ENCODE measurements at places on chromosomes 6 and 20. TPM values are rescaled to one million over a fixed set of nuclear protein-coding genes. Genes with fewer than 3 reads are reported as not detected.

- H3K27me3 ChIP-seq = peaks cover 8% of the 10 kb centered on the region
- no peaks in the 10 kb centered on the region for H3K36me3 ChIP-seq
- no peak overlapping the region for H3K27ac ChIP-seq
- no peak for DNase-seq
Measured at GRCh38 chr20:57877995-57878394, 168.2 kb upstream of the PMEPA1 start.

GRCh38 chr20:62334881-62335280 lies 32.1 kb downstream of the ADRM1 start:
- H3K27me3 ChIP-seq = peaks cover 6% of the 10 kb centered on the region
- H3K4me1 ChIP-seq = no peaks in the 10 kb centered on the region
- no peak overlapping the region for H3K27ac ChIP-seq

GRCh38 chr20:20461551-20461950 lies 93.6 kb downstream of the INSM1 start:
- H3K4me1 ChIP-seq = peaks cover 19% of the 10 kb centered on the region
- H3K27me3 ChIP-seq = no peaks in the 10 kb centered on the region
- H3K36me3 ChIP-seq = peaks cover 4% of the 10 kb centered on the region
- H3K27ac ChIP-seq = no peak overlapping the region

DNA sequence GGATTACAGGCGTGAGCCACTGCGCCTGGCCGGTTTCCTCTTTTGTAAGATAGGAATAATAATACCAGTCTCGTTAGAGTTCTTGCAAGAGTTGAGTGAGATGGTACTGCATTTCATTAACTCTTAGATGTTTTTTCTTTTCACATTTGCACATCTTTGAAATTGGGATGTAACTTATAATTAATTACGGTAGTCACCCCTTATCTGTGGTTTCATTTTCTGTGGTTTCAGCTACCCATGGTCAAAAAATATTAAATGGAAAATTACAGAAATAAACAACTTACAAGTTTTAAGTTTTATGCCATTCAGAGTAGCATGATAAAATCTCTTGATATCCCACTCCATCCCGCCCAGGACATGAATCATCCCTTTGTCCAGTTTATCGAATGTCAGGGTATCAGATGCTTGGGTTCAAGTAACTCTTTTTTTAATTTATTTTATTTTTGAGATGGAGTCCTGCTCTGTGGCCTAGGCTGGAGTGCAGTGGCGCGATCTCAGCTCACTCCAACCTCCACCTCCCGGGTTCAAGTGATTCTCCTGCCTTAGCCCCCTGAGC lies 15.4 kb downstream of the PTK7 start:
- no peak for DNase-seq
- no peaks in the 10 kb centered on the region for H3K36me3 ChIP-seq
- no peak overlapping the region for H3K4me3 ChIP-seq
- no peaks in the 10 kb centered on the region for H3K27me3 ChIP-seq

DNA sequence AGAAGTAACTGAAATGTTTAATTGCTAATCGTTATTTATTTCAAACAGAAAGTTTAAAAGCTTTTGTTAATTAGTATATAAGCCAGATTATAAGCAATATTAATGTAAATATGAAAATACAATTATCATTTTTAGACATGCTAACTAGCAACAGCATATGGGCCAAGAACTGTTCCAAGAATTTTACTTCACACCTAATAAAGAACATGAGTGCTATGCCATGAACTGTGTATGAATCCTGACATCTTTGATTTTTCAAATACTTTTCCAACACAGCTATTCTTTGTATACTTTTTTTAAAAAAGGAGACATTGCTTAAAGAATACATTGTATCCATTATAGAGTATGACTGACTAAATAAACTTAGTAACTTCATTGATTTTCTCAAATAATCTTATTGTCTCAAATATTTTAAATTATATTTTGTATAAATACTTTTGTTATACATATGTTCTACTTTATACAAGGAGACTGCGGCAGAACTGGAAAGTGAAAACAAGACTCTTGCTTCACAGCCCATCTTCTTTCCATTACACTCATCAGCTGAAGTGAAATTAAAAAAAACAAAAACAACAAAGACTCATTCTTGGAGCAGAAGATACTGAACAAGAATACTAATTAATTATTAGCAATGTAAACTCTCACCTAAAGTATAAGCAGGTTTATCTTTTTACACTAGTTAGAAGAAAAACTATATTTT lies 89.9 kb downstream of the EPHA7 start:
- no peak overlapping the region for H3K27ac ChIP-seq
- DNase-seq = no peak
- no peaks in the 10 kb centered on the region for H3K4me1 ChIP-seq
- H3K4me3 ChIP-seq = no peak overlapping the region

GRCh38 chr6:163793011-163793983 lies 378.8 kb downstream of the QKI start:
- peaks cover 18% of the 10 kb centered on the region for H3K27me3 ChIP-seq
- no peak for DNase-seq
- H3K36me3 ChIP-seq = peaks cover 19% of the 10 kb centered on the region
- H3K4me1 ChIP-seq = peaks cover 8% of the 10 kb centered on the region
- H3K4me3 ChIP-seq = peak overlapping the region; percentile 44

GRCh38 chr20:1199212-1199873 lies 3.9 kb upstream of the C20orf202 start:
- H3K4me1 ChIP-seq = no peaks in the 10 kb centered on the region
- H3K27ac ChIP-seq = no peak overlapping the region
- H3K4me3 ChIP-seq = no peak overlapping the region
- no peaks in the 10 kb centered on the region for H3K36me3 ChIP-seq
- no peaks in the 10 kb centered on the region for H3K27me3 ChIP-seq
- DNase-seq = no peak

Gene ARMC12
- total RNA-seq = not detected

DNA sequence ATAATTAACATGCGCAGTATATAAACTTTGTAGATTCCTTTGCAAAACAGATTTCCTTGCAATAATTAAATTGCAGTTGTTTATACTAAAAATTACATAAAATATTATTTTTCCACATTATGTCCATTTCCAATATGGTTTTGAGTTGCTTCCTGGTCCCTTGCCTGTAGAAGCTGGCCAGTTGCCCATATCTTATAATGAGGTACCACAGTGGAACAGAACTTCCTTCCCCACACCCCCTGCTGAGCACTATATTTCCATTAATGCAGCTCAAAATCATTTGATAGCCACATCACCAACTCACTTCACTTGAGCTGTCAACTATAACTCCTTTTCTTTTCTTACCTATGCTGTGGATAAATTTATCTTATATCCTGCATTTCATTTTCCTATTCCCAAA lies 194.6 kb downstream of the DST start:
- no peaks in the 10 kb centered on the region for H3K27me3 ChIP-seq
- no peak overlapping the region for H3K27ac ChIP-seq
- H3K36me3 ChIP-seq = no peaks in the 10 kb centered on the region
- H3K4me1 ChIP-seq = no peaks in the 10 kb centered on the region
- DNase-seq = no peak
- H3K4me3 ChIP-seq = no peak overlapping the region

DNA sequence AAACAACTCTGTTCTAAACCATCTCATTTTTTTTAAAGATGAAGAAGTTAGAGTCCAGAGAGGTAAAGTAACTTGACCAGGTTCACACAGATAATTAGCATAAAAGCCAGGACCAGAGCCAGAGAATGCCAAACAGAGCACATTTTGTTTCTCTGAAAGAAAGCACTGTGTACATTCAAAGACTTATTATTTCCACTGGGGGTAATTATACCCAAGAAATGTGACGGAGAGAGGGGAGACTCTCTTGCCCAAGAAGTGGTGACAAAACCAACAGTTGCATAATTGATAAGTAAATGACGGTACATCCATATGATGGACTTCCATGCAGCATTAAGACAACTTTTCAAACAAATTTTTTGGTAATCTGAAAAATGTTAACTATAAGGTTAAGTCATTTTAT lies 111.6 kb downstream of the RTN4IP1 start:
- H3K4me1 ChIP-seq = peaks cover 78% of the 10 kb centered on the region
- H3K27ac ChIP-seq = peak overlapping the region; percentile 66
- DNase-seq = no peak
- peaks cover 6% of the 10 kb centered on the region for H3K36me3 ChIP-seq

- peaks cover 6% of the 10 kb centered on the region for H3K36me3 ChIP-seq
- peaks cover 3% of the 10 kb centered on the region for H3K27me3 ChIP-seq
- no peaks in the 10 kb centered on the region for H3K4me1 ChIP-seq
- no peak overlapping the region for H3K4me3 ChIP-seq
Measured at GRCh38 chr6:5044866-5045265, 40.3 kb upstream of the PPP1R3G start.

Gene WFDC10B
- not detected for total RNA-seq

DNA sequence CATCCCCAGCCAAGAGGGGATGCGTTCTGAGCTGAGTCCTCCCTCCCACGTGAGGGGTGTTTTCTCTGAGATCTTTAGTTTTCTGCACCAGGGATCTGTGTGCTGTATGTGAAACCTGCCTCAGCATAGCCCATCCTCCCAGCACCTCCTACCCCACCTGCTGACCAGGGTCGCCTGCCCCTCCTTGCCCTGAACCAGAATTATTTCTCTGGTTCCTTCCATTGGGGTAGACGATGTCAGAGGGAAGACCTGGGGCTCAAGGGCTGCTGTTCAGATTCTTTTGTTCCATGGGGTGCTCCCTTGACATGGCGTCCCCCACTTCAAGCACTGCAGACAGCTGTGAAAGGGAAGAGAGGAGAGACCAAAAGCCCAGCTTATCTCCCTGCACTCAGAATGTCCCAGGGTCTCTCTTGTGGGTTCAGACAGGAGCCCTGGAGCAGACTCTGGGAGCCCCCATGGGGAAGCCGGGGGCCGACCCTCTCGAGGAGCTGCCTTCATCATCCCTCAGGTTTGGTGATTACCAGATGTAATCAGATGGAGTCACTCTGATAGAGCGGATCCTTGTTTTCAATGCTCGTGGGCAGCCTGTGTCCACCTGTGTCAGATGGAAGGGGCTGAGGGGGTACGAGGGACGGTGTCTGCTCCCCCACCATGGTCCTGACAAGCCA lies 74.3 kb downstream of the ERMARD start:
- peaks cover 7% of the 10 kb centered on the region for H3K36me3 ChIP-seq
- no peak for DNase-seq
- no peak overlapping the region for H3K4me3 ChIP-seq
- peaks cover 47% of the 10 kb centered on the region for H3K27me3 ChIP-seq
- no peaks in the 10 kb centered on the region for H3K4me1 ChIP-seq

Gene TENT5A
- 1.5 TPM for total RNA-seq

DNA sequence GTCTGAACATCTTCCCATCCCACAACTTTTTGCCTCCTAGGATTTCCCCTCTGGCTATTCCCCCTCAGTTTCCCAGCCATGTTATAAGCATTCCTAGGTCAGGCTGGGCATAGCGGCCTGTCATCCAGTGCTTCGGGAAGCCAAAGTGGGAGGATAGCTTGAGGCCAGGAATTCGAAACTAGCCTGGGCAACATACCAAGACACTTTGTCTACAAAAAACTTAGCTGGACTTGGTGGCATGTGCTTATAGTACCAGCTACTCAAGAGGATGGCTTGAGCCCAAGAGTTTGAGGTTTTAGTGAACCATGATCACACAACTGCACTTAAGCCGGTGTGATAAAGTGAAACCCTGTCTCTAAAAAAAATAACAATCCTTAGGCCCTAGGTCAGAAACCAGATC lies 447.4 kb downstream of the KIF16B start:
- H3K36me3 ChIP-seq = peaks cover 4% of the 10 kb centered on the region
- no peaks in the 10 kb centered on the region for H3K4me1 ChIP-seq
- no peak overlapping the region for H3K4me3 ChIP-seq
- no peaks in the 10 kb centered on the region for H3K27me3 ChIP-seq

DNA sequence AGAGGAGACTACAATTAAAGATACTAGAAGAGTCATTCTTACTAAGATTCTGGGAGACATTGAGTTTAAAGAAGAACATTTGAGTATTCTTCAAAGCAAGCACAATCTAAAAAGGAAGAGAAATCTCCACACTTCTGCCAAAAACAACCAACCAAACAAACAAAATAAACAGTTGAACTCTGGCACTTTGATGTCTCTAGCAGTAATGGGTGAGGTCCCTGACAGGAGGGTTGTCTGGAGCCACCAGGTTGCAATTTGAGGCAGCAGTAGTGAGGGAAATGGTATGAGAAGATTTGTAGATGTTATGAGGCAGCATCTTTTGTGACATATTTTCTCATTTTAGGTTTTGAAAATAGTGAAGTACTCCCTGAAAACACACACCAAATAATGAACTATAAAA lies 108.1 kb downstream of the PHF3 start:
- H3K27ac ChIP-seq = no peak overlapping the region
- no peak overlapping the region for H3K4me3 ChIP-seq
- H3K4me1 ChIP-seq = no peaks in the 10 kb centered on the region
- H3K36me3 ChIP-seq = peaks cover 11% of the 10 kb centered on the region

Gene KIF16B
- total RNA-seq = 8.8 TPM

DNA sequence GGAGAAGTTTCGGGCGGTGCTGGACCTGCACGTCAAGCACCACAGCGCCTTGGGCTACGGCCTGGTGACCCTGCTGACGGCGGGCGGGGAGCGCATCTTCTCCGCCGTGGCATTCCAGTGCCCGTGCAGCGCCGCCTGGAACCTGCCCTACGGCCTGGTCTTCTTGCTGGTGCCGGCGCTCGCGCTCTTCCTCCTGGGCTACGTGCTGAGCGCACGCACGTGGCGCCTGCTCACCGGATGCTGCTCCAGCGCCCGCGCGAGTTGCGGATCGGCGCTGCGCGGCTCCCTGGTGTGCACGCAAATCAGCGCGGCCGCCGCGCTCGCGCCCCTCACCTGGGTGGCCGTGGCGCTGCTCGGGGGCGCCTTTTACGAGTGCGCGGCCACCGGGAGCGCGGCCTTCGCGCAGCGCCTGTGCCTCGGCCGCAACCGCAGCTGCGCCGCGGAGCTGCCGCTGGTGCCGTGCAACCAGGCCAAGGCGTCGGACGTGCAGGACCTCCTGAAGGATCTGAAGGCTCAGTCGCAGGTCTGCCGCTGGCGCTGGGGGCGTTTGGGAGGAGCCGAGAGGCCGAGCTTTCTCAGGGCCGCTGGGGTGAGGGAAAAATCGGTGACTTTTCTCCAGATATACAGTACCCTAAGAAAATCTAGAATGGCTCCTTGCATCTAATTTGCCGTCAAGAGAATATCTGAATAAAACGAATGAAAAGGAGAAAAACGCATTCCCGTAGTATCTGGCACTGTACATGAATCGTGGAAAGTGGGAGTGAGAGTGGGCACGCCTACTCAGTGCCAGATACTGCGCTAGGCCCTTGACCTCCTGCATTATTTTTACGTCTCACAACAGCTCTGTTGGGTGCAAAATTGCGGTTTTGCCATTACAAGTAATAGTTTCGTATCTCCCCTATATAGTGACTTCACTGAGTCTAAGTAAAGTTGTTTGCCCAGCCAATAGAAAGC lies 1.0 kb downstream of the CALHM6 start:
- peaks cover 51% of the 10 kb centered on the region for H3K4me1 ChIP-seq
- DNase-seq = peak; percentile 64
- H3K27me3 ChIP-seq = peaks cover 2% of the 10 kb centered on the region
- H3K4me3 ChIP-seq = peak overlapping the region; percentile 83
- peaks cover 8% of the 10 kb centered on the region for H3K36me3 ChIP-seq

DNA sequence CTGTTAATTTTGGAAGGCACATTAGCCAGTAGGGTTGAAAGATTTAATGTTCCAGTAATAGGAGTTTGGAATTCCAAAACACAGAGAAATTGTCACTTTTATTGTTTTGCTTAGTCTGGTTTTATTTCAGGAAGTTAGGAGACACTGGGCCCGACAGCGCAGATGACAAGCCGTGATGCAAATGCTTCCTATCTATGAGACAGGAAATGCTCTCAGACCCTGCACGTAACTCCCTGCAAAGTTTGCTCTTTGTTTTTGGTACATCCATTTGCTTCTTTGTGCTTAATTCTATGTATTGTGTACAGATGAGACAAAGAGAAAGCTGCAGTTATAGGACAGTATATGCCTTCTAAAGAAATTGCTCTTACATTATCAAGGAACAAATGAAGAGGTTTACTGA lies 201.6 kb upstream of the SGK1 start:
- peak overlapping the region; percentile 36 for H3K27ac ChIP-seq
- H3K36me3 ChIP-seq = no peaks in the 10 kb centered on the region

All from natural killer cell treated with Interleukin-12 subunit alpha and Interleukin-12 subunit beta and Interleukin-15 and Interleukin-18, amount 100 ng/mL, for 72 hours (primary cell).